ENCODE measurements at places on chromosomes 2 and 18.

GRCh38 chr2:217120429-217120828, 260.6 kb upstream of the TNP1 start:
- no peak for DNase-seq

DNA sequence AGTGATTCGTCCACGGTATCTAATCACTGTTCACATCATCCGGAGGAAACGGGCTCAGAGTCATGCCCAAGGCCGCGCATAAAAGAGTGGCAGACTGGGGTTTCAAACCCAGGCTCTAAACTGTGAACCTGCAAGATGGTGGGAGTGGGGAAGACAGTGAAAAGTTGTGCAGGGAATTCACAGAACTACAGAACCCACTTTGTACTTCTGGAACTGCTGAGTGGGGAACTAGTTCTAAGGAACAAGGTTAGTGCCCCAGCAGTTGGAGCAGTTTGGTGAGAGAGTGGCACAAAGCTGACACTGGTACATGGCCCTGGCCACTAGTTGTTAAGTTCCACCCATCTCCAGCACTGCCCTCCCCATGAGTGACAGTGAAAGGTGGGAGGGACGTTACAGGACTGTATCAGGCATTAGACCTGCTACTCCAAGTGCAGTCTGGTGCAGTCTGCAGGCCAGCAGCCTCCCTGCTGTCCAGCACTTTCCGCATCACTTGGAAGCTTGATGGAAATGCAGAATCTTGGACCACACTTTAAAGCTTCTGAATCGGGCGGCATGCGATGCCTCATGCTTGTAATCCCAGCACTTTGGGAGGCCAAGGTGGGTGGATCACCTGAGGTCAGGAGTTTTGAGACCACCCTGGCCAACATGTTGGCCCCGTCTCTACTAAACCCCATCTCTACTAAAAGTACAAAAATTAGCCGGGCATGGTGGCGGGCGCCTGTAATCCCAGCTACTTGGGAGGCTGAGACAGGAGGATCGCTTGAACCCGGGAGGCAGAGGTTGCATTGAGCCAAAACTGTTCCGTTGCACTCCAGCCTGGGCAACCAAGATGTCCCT, 47.3 kb downstream of the C2orf42 start:
- DNase-seq: peak; percentile 55

DNA sequence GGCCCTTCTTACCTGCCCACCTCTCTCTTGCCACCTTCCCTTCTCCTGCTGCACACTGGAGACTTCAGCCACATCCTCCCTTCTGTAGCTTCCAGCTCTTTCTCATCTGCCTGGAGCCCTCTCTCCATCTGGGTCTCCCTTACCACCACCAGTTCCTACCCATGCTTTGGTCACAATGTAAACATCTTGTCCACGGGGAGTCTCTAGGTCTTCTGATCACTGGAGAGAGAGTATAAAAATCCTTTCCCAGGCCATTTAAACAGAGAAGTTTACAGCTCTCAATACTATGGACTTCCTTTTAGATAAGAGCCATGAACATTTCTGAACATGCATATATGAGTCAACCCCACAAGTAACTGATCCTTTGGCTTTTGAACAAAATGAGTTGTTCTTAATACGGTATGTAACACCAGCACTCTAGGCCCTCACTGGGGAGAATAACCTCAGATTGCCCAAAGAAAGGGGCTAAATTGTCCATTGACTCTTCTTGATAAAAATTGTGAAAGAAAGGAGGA, 5.8 kb downstream of the ARHGAP25 start:
- peak; percentile 55 for DNase-seq

- peak; percentile 87 for DNase-seq
Observed at GRCh38 chr2:152200565-152201465, 25.3 kb upstream of the STAM2 start.

DNA sequence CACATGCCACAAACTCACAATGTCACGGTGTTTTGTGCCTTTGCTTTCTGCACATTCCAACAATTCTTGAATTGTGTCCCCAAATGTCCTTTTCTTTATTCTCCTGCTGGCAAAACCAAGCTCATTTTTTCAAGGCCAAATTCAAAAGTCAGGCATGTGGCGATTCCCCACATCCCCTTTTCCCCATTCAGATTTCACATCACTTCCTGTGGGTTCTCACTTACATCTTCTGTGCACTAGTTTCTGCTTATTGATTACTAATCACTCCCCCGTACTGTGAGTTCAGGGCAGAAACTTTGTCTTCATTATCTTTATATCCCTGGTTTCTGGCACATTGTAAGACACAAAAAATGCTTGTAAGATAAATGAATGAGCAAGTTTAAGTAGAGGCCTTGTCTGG, 69.2 kb downstream of the AP1S3 start:
- no peak for DNase-seq

- no peak for DNase-seq
Observed at GRCh38 chr2:122515731-122516290, 760.4 kb downstream of the TSN start.

- DNase-seq: no peak
Observed at GRCh38 chr18:64405161-64405560, 256.3 kb upstream of the LINC00305 start.

- DNase-seq: no peak
Observed at GRCh38 chr2:159936471-159936870, 125.9 kb downstream of the PLA2R1 start.

GRCh38 chr18:49652881-49653724, 91.2 kb downstream of the LIPG start:
- no peak for DNase-seq

DNA sequence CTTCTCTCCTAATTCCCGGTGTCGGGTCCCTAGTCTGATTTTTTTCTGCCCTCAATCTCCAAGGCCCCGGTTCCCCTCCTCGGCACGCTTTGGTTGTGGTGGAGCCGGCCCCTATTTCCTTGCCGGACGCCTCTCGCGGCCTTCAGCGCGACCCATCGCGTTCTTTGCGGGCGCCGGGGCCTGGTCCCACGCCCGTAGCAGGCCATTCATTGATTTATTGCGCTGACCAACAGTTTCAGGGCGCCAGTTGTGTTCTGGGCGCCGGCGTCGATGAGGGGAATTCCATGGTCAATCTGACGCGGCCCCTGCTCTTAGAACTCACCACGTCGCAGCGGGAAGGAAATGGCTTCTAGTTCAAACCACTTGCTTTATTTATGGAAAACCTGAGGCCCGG, 396 bp downstream of the CNOT9 start:
- DNase-seq: peak; percentile 77

DNA sequence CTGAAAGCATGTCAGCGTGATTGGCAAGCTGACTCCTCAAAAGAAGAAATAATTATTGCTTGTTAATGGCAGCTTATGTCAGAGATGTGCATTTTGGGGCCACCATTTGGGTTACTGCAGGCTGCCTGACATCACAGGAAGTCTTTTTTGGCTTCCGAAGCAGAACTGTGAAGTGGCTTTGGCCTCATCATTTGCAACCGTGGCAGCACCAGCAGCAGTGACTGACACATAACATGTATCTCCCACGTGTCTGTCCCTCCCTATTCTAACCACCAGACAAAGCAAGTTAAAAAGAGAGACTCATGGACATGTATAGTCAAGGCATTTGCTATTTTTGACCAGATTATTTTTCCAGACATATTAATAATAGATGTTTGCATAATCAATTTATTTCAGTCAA, 488.7 kb upstream of the ACVR2A start:
- no peak for DNase-seq

DNA sequence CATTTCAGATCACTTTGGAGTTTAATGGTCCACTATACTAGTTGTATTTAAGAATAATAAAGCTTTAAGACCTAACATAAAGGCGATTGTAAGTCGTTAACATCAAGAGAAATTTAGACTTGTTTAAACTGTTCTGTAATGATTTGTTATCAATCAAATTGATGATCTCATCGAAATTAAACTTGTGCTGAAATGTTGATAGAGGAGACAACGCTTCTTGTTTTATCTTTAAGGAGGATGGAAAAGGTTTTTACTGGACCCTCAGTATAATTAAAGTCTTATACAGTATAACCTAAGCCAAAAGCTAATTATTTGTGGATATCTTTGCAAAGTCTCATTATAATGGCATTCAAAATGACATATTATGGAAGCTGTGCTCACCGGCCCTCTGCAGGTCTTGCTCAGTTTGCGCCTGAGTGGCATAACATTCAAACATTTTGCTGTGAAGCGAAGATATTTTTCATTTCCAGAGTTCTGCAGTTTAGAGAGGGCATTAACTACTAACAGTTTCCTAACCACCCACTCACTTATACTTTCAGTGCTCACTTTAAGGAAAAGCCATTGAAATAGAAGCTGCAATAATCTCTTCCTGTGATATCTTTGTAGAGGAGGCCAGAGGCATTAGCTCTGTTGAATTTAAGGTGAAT, 1.4 kb upstream of the SERTAD2 start:
- peak; percentile 51 for DNase-seq

GRCh38 chr2:95530734-95531133, 46.2 kb upstream of the TRIM43B start:
- no peak for DNase-seq

GRCh38 chr2:64085936-64086335, 58.3 kb downstream of the PELI1 start:
- DNase-seq: no peak

DNA sequence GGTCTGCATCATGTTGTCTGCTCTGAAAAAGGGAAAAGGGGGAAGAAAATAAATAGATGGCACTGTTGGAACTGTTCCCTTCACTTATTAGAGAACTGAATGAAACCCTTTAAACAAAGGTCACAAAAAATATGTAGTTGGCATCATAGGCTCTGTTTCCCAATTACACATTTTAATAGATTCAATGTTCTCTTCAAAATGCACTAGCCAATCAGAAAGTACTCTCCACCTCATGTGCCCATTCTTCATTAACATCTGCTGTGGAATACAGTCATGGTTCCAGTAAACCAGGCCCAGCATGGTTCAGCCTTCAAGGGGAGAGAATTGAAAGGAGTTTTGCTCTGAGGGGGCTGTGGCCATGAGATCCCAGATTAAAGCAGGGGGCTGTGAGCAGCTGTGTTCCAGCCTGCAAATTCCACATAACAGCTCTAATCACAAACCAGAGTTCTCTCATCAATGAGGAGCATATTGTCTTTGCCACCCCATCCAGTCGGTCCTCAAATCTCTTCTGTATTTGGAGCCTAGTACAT, 165.9 kb upstream of the CREB1 start:
- DNase-seq: no peak

DNA sequence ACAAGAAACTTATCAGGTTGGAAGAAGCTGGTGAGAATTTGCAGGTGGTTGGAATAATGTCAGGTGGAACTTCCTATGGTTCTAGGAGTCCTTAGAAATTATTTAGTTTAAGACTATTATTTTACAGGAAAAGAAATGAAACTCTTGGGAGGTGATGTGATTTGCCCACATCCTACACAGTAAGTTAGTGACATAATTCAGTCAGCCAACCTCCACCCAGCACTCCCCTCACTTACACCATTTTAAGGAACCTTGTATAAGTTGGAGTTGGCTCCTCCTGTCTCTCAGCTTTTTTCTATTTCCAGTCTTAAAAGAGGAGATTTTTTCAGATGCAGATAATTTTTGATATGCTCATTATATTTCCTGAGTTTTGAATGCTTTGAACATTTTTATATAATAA, 86.4 kb downstream of the SKA1 start:
- no peak for DNase-seq

DNA sequence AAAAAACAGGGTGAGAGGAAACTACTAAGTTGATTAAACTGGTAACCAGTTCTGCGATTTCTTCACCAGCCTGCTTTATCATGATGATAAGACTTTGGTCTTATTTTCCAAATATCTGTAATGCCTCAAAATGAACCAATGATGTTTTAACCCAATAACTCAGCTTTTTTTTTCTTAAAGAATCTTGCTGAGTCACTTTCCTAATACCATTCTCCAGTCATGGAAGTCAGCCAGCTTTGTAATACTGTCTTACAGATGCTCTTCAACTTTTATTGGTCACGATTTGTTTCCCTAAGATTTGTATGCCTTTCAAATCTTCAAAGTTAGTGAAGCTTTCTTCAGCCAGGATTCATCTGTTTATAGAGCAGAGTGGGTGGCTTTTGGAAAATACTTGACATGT, 47.7 kb upstream of the SMIM21 start:
- DNase-seq: no peak

- DNase-seq: no peak
Observed at GRCh38 chr2:214127571-214127970, 283.3 kb upstream of the VWC2L start.

DNA sequence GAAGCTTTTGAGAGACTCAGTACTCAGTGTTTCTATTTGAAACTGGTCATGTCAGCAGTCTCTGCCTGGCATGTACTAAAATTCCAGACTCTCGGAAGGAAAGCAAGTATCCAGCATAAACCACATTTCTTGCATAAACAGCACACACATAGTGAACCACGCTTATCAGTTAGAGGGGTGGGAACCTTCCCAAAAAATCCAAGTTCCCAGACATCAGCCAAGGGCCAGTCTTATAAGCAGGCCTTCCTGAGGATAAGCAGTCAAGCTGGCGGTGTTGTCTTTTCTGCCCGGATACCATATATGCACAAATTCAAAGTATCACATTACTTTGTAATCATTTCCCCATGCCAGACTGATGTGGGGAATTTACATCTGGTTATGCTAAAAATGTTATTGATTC, 73.6 kb downstream of the ST6GAL2 start:
- DNase-seq: no peak

DNA sequence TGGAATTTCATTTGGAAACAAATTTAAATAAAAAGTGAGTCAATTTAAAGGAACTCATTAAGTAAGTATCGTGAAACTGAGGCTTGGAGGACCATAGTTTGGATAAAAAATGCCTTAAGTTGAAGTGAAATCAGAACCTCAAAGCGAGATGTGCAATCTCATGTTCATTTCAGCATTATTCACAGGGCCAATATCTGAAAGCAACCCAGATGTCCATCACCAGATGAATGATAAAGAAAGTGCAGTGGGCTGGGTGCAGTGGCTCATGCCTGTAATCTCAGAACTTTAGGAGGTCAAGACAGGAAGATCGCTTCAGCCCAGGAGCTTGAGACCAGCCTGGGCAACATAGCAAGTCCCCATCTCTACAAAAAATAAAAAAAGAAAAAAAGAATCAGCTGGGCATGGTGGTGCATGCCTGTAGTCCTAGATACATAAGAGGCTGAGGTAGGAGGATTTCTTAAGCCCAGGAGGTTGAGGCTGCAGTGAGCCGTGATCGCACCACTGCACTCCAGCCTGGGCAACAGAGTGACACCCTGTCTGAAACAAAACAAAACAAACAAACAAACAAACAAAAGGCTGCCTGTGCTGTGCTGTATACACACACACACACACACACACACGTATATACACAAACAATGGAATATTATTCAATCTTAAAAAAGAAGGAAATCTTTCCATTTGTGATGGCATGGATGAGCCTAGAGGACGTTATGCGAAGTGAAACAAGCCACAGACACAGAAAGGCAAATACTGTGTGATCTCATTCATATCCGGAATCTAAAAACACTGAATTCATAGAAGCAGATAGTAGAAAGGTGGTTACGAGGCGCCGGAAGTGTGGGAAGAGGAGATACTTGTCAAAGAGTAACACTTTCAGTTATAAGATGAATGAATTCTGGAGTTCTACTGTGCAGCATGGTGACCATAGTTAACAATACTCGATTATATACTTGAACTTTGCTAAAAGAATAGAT, 14.5 kb downstream of the SH3RF3 start:
- DNase-seq: no peak

GRCh38 chr18:35938158-35938557, 34.3 kb upstream of the RMP24 start:
- DNase-seq: no peak
